Stimulated activated CD4-positive, alpha-beta T cell treated with anti-CD3 and anti-CD28 coated beads, Interleukin-1b, Interleukin-23, amount 100 ng/mL, for 48 hours (primary cell): ENCODE measurements at places on chromosomes 11 and 22.

GRCh38 chr11:57482782-57483561 lies 22.6 kb downstream of the RTN4RL2 start:
- DNase-seq = peak; percentile 67

GRCh38 chr11:129644326-129644725 lies 171.3 kb upstream of the TMEM45B start:
- no peak for DNase-seq

DNA sequence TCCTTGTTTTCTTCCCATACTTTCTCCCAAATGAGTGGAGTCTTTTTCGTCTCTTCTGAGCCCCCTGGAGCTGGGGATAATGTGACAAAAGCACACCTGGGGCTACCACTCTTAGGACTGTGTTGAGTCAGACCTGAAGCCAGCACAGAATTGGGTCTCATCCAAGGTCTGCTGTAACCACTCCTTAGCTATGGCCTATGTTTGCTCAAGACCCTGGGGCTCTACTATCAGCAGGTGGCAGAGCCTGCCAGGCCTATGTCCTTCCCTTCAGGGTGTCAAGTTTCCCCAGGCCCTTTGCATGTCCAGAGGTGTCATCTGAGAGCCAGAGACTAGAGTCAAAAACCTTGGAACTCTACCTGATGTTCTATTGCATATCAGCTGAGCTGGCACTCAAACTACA lies 335.7 kb downstream of the DDX10 start:
- DNase-seq = no peak

DNA sequence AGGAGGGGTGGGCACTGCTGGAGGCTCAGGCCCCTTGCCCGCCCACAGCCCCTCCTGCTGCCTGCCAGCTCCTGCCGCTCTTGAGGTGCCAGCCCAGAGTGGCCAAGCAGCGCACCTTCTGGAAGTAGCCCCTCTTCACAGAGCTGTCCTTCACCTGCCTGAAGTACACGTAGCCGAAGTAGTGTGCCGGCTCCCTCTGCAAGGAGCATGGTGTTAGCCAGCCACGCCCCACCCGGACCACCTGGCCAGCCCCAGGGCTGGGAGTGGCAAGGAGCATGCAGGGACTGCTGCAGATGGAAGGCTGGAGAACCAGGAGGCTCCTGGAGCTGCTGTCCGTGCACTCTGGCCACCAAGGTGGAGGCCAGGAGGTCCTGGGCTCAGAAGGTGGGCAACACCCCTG lies 9.6 kb downstream of the DENND6B start:
- DNase-seq = no peak

GRCh38 chr11:73188301-73188700 lies 29.8 kb upstream of the P2RY2 start:
- no peak for DNase-seq

GRCh38 chr11:17396598-17397310 lies 8.3 kb upstream of the KCNJ11 start:
- no peak for DNase-seq

- no peak for DNase-seq
Measured at GRCh38 chr11:80327956-80328614, 887.3 kb upstream of the TENM4 start.

- no peak for DNase-seq
Measured at GRCh38 chr11:9330387-9331384, 16.3 kb upstream of the TMEM41B start.

DNA sequence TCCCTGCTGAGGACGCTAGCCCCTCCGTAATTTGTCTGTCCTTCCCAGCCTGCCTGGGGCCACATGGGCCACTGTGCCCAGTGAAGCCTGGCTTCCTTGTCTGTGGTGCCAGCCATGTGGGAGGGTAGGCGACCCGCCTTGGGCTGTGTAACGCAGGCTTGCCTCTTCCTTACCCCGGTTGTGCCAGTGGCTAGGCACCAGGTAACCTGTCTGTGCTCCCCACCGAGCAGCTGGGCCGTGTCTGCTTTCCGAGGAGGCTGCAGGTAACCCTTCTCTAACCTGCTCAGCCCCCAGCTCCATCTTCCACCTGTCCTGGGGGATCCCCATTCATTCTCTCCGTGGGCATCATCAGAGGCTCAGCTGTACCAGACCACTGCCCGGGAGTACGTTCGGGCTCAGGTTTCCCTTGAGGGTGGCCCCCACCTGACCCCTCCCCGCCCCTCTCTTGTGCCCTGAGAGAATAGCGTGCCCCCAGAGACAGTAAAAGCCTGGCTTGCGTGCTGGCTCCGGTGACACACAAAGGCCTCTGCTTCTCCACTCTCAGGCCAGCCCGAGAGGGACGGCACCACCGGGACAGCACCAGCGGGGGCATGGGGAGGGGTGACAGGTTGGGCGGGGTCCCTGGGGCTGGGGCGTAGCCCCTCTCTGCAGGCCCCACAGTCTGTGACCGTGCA lies 79.1 kb downstream of the CDKN1C start:
- peak; percentile 1 for DNase-seq

DNA sequence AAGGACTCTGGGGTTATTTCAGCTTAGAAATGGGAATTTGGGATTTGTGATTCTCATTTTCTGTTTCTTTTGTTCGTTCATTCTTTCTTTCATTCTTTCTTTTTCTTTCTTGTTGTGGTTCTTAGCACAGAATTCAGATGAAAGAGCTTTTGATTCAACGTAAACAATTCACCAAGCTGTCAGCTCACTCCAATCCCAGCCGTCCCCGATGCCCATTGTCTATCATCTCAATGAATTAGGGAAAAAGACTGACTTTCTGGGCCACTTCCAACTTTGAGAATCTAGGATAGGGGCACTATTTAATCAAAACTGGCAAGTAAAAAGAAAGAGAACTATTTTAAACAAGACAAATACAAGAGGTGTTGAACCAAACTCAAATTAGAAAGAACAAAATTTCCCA lies 25.1 kb upstream of the TMA7B start:
- no peak for DNase-seq

DNA sequence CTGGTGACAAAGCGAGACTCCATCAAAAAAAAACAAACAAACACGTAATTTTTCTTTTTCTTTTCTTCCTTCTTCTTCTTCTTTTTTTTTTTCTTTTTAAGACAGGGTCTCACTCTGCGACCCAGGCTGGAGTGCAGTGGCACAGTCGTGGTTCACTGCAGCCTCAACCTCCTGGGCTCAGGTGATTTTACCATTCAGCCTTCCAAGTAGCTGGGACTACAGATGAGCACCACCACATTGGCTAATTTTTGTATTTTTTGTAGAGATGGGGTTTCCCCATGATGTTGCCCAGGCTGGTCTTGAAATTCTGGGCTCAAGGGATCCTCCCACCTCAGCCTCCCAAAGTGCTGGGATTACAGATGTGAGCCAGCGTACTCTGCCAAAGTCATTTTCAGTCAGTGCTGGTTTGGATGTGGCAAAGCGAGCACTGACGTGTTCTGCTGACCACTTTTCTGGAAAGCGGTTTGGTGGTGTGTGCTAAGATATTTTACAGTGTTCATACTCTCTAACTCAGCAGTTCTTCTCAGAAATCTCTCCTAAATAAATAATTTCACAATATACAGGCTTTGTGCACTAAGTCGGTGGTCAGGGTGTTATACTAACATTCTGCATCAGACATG lies 10.7 kb downstream of the FAM118A start:
- DNase-seq = no peak

GRCh38 chr22:36562261-36562835 lies 33.4 kb upstream of the EIF3D start:
- no peak for DNase-seq

- DNase-seq = no peak
Measured at GRCh38 chr11:117384045-117384444, 56.4 kb downstream of the CEP164 start.

DNA sequence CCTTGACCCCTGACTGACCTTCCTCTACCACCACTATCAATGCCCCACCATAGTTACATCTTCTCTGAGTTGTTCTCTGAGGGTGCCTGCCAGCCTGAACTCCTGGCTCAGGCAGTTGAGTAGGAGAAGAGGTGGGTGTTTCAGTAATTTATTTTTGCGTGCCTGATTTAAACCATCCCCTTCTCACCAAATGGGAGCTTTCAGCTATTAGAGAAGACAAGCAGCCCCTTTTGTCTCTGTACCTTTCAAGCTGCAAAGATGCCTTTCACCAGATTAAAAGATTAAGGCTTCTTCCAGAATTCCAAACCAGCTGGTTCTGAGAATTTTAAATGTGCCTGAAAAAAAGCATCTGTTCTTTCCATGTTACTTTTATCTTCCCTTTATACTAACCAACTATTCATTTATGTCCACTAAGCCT lies 223.8 kb downstream of the FAM76B start:
- DNase-seq = no peak
